ENCODE measurements at places on chromosomes 5 and 9.

GRCh38 chr5:124744170-124744971, 2.1 kb downstream of the ZNF608 start:
- DNase-seq, result no peak

DNA sequence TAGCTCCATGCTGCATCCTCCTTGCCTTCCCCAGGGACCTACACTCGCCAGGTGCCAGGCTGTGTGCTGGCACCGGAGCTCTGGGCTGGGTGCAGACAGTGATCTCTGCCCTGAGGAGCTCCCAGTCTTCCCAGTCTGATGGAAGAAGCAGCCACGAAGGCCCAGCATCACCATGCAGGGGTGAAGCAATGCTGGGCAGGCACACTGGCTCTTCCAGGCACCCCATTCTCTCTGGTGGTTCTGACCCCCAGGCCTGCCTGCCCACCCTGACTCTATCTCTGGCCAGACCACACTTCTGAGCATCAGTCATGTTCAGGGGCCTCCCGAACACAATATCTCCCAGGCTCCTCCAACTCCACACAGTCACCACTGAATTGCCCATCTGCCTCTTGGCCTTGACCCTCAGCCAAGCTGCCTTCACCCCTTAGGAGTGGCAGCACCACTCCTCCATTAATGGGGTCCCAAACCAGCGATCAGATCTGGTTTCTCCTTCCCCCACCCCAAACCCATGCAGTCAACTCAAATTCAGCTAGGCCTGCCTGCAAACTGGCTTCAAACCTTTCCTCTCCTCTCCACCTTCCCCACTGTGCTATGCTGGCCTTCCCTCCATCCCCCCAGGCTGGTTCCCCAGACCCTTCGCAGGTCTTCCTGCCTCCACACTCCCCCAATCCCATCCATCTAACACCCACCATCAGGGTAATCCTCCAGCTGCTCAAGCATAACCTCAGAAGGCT, 102.7 kb upstream of the MVB12B start:
- DNase-seq, result no peak

DNA sequence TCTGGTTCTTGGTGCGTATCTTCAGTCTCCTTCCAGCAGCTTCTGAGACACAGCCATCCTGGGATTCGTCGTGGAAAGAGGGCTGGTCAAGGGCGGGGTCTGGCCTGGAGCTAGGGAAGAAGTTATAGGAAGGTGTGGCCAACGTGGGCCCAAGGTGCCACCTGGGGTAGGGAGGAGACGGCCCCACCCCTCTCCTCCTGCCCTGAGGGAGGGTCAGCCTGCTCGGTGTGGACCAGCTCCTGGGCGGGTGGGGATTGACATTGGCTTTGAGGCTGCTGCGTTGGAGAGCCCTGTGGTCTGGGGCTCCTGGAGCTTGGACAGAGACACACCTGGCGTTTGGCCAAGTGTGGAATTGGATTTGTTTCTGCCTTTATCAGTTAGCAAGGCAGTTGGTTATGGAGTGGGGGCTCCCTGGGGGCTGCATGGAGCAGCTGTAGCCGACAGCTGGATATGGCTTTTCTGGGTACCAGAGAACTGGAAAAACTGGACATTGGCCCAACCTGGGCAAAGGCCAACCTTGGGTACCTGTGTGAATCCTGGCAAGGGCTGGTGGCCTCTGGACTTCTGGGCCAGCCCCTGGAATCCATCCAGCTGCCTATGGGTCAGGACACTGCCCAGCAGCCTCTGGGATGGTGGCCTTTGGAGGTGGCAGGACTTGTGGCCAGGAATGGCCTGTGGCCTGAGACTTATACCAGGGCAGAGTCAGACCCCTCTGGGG, 75.7 kb upstream of the PPP1R26 start:
- DNase-seq, result no peak

- peak; percentile 35 for DNase-seq
Observed at GRCh38 chr9:87676976-87677775, 48.7 kb upstream of the CTSL start.

- DNase-seq, result no peak
Observed at GRCh38 chr9:27460226-27461023, 63.7 kb upstream of the IFNK start.

DNA sequence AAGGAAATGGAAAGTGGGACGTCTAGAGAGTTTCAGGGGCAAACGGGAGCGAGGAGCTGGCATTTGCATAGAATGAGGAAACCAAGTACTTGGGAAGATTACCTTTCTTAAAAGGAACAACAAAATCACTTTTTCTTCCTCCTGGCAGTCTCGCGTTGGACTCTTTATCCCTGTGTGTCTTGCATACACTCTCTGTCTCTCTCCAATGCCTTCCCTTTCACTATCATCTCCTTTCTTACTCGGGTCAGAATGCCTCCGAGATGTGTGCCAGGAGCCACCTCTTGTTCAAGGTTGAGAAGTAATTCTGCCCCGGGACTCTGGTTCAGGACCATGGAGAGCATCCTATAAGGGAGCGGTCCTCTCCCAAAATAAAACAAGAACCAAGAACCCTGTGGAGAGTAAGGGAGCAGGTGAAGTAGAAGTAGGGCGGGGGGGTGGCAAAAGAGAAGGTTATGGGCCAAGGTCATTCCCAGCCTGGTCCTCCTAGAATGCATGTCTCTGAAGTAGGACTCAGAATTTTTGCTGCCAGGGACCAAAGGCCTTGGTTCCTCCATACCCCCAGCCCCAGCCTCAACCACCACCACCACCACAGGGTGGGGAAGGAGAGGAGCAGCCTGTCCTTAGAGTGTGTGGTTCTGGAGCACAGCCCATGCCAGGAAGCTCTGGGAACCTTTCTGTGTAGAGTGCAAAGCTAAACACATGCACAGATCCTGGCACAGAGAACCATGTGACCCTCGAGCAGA, 72.1 kb upstream of the ARAP3 start:
- DNase-seq, result peak; percentile 66
